ENCODE measurements at places on chromosomes 13 and 19.

GRCh38 chr13:108662528-108662927 lies 33.1 kb downstream of the MYO16 start:
- no peak for DNase-seq

DNA sequence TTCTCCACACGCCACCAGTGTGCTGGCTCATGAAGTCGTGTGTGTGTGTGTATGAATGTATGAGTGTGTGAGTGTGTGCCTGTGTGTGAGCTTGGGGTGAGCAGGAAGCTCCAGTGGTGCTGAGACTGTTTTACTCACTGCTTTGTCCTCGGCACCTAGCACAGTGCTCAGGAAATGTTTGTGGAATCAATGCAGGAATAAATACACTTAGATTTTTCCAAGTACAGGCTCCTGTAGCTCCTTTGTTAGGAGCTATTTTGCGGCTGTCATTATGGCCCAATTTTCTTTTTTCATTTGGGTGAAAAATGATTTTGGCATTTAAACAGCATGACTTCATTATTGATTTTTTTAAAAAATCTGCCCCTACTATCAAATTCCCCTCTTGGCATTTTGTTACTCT lies 193.5 kb upstream of the KL start:
- no peak for DNase-seq

DNA sequence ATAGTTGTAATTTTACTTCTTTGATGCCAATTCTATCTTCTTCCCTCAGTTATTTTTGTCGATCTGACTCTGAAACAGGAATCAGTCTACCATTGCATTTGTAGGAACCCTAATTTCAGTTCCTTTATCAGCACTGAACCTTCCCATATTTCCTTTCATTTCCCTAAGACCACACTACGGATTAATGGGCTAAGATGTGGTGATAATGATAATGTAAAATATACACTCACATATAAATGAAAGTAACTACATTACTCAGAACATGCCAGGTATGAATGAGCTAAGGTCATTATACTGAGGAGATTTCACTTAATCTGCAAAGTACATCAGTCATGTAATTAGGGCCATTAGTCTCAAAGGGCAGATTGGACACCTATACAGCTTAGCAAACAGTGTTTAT lies 60.2 kb upstream of the RFC3 start:
- no peak for DNase-seq

DNA sequence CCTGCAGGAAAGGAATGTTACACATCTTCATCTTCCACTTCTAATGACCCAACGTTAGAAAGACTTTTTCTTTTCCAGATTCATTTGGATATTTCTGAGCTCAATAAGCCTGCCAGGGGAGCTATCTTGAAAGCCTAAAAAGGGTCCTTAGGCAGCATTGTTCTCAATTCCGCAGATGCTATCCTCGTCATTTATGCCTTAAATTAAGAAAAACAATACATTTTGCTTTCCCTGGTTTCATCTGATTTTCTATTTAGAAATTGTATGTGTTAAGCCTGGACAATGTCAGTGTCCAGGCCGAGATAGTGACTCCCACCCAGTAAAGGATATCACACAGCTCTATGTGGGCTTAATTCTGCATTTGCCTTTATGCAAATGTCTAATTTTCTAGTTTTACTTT lies 721.3 kb downstream of the DIAPH3 start:
- no peak for DNase-seq

DNA sequence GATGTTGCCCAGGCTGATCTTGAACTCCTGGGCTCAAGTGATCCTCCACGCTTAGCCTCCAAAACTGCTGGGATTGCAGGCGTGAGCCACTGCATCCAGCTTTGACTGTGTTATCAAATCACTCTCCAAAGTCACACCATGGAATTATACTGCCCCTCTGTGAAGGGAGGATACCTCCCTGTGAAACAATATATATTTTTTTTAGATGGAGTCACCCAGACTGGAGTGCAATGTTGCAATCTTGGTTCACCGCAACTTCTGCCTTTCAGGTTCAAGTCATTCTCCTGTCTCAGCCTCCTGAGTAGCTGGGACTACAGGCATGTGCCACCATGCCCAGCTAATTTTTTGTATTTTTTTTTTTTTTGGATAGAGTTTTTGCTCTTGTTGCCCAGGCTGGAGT lies 7.7 kb downstream of the TYK2 start:
- no peak for DNase-seq

- no peak for DNase-seq
Measured at GRCh38 chr13:67008075-67008668, 222.0 kb downstream of the PCDH9 start.

DNA sequence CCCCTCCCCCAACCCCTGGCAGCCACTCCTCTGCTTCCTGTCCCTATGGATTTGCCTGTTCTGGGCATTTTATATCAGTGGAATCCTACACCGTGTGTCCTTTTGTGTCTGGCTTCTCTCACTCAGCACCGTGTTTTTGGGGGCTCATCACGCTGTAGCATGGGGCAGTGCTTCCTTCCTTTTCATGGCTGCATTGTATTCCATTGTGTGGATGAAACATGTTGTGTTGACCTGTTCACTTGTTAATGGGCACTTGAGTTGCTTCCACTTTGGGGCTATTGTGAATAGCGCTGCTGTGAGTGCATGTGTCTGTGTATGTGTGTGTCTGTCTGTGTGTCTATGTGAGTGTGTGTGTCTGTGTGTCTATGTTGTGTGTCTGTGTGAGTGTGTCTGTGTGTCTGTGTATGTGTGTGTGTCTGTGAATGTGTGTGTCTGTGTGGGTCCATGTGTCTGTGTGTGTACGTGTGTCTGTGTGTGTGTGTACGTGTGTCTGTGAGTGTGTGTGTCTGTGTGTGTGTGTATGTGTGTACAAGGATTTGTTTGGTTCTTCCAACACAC lies 57.2 kb downstream of the AP1M1 start:
- DNase-seq: no peak

DNA sequence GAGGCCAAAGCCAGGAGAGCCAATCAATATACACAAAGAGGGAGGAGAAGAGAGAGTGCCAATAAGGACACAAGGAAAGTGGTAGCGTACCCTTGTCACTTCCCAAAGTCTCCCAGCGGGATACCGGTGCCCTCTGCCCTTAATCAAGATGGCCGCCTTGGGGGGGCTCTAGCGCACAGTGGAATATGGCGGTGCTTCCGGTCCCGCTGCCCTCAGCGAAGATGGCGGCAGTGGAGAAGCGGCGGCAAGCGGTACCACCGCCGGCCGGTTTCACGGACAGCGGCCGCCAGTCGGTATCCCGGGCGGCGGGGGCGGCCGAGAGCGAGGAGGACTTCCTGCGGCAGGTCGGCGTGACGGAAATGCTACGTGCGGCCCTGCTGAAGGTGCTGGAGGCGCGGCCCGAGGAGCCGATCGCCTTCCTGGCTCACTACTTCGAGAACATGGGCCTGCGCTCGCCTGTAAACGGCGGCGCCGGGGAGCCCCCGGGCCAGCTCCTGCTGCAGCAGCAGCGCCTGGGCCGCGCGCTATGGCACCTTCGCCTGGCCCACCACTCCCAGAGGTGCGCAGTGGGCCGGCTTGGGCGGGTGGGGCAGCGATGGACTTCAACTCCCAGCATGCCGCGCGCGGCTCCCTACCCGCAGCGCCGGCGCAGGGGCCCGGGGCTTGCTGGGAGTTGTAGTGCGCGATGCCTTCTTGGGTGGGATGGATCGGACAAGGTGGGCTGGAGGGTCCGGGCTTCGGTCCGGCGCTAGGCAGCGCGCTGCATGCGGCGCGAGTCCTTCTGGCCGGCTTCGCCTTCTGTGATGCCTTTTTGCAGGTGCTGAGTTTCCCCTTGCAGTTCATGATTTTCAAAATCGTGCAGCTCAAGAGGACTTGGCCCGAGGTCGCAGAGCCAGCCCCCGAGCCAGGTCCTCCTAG lies at the start of gene TPGS1:
TSS of gene TPGS1 (plus strand) at position 212 of the 918 bp plus-strand sequence. CDS start at position 222, 10 bp downstream.
- DNase-seq: no peak

GRCh38 chr13:25764378-25764777 lies 287.4 kb downstream of the SHISA2 start:
- no peak for DNase-seq

DNA sequence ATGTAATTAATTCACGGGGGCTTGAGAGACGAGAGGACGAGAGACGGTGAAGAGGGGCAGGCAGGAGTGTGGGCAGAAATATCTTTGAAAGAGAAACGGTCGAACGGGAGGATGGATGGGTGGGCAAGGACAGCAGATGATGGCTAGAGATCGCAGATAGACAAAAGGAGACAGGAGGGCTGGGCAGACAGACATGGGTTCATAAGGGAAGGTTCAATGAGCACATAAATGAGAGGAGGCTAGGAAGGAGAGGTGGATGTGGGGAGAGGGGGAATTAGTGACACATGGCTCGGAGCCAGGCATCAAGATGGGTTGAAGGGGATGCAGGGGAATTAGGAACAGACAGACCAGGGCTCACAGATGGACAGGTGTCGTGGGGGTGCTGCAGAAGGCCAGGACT lies 1.1 kb downstream of the SYT3 start:
- DNase-seq: no peak
